Osteoblast (primary cell): ENCODE measurements at places on chromosomes 3 and 15. TPM values are rescaled to one million over a fixed set of nuclear protein-coding genes. Genes with fewer than 3 reads are reported as not detected.

DNA sequence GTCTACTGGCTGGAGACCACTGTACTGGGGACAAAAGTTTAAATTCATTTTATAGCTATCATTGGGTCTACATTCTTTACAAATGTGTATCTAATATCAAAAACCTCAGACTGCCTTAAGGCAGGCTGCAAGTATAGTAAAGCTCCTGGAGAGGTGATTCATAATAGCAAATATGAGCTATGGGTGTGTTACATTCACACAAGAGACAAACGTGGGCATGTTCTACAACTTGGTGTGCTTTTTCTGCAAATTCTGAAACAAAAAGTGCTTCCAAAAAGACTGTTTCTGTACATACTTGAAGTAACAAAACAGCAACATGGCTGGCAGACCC, 1101.4 kb downstream of the ROBO1 start:
- DNase-seq: no peak

DNA sequence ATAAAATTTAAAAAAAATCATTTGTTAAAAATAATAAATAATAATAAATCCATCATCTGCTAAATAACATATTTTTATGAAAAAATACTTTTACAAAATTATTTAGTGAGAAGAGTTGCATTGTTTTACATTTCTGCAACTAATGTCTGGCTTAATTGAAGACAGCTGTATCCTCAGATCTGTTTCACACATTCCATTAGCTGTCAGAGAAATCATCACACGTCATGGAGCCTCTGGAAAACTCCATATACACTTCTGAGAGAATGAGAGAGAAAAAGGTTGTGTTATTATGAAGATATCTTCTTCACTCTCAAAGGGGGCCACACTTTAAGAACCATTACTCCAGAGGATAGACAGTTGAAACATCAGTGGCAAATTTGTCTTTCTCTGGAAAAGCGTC, 40.8 kb downstream of the CMSS1 start:
- no peak for DNase-seq

DNA sequence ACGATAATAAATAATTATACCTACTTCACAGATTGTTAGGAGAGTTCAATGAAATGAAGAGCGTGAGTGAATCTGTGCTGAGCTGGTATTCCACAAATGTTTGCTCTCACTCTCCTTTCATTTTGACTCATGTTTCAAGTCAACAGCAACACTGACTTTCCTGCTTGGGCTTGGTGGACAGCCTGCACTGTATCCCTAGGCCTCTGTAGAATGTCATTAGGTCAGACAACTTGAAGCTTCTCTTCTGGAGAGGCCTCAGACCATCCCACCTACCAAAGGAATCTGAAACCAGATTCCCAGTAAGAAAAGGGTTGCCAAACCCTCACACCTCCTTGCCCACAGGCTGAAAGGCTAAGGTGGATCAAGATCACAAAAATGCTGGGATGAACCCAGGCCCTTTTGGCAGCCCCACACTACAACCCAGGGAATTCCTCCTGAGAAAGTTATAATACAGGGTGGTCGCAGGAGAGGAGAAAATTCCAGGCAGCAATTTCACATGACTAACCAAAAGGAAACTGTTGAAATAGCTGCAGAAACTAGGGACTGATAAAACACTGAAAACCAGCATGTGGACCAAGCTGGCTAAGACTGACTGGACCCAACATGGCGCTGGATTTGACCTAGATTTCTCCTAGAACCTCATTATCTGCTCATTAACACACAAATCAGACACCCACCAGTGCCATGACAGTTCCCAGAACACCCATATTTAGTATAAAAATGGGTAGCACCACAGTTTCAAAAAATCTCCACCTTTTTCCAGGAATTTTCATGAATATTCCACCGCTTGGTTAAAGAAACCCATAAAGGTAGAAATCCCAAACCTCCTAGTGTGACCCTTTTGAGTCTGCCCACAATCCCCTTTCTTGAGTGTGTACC, 57.0 kb upstream of the ZNF148 start:
- no peak for DNase-seq

- DNase-seq: no peak
These were observed 326.4 kb upstream of the NAALADL2 start for GRCh38 chr3:174532776-174533175.

- DNase-seq: no peak
These were observed 43.4 kb upstream of the PRTG start for GRCh38 chr15:55786341-55786740.

Gene SLC9C1
- not detected in 2 replicates for total RNA-seq

Gene PLD1
- 18.1 and 29.5 TPM in 2 replicates for total RNA-seq

Gene EPHB3
- total RNA-seq: 3.6 and 4.1 TPM in 2 replicates

Gene STARD5
- 5.9 and 6.5 TPM in 2 replicates for total RNA-seq

Gene GTPBP8
- 41.3 and 54.6 TPM in 2 replicates for total RNA-seq
